ENCODE measurements at places on chromosomes 5 and 9. TPM values are rescaled to one million over a fixed set of nuclear protein-coding genes. Genes with fewer than 3 reads are reported as not detected.

DNA sequence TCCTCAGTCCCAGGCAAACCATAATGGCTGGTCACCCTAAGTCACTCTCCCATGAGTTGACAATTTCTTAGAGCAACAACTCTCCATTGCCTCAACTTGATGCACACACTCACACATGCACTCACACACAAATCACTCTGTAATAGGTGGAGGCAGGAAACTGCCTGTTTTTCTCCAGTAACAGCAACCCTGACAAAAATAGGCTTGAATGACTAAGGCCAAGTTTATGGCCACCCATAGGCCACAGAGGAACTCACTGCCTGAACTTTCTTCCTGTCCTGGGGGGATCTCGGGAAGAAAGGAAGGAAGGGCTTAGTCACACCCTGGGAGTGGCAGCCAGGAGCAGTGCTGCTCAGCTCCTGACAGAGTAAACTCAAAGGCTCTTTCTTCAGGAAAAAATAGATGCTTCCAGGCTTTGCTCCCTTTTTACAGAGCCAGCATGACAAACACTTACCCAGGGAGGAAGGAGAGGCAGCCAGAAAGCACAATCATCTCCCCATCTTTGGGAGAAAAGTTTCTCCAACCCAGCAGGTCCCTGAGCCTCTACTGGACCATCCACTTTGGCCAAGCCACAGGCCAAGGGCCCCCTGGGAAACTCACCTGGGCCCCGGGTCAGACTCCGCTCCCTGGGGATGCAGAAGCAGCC, 368 bp downstream of the SH3TC2 start:
- DNase-seq = no peak
- no peaks in the 10 kb centered on the region for H3K27me3 ChIP-seq
- no peak overlapping the region for H3K4me3 ChIP-seq
- peaks cover 12% of the 10 kb centered on the region for H3K4me1 ChIP-seq

The CDH10 gene
- not detected for total RNA-seq

The COL27A1 gene
- 3.9 TPM for total RNA-seq

The RHOBTB3 gene
- total RNA-seq = 86.0 TPM

DNA sequence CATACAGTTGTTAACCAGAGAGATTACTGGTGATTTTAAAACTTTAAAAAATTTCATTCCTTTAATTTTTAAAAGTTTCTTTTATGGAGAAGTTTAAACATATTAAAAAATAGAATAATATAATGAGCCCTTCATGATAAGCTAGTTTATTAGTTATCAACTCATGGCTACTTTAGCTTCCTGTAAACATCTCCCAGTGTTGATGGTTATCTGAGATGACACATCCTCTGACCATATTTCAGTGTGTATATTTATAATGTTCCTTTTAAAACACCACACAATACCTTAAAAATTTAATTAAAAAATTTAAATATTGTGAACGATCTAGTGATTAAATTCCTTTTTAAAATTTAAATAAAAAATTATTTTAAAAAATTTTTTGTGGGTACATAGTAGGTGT, 74.1 kb downstream of the IPO11 start:
- no peak overlapping the region for H3K27ac ChIP-seq
- no peaks in the 10 kb centered on the region for H3K27me3 ChIP-seq
- no peaks in the 10 kb centered on the region for H3K36me3 ChIP-seq
- no peak for DNase-seq

- H3K4me1 ChIP-seq = peaks cover 16% of the 10 kb centered on the region
Measured at GRCh38 chr5:178328826-178329730, 96.5 kb upstream of the PHYKPL start.

DNA sequence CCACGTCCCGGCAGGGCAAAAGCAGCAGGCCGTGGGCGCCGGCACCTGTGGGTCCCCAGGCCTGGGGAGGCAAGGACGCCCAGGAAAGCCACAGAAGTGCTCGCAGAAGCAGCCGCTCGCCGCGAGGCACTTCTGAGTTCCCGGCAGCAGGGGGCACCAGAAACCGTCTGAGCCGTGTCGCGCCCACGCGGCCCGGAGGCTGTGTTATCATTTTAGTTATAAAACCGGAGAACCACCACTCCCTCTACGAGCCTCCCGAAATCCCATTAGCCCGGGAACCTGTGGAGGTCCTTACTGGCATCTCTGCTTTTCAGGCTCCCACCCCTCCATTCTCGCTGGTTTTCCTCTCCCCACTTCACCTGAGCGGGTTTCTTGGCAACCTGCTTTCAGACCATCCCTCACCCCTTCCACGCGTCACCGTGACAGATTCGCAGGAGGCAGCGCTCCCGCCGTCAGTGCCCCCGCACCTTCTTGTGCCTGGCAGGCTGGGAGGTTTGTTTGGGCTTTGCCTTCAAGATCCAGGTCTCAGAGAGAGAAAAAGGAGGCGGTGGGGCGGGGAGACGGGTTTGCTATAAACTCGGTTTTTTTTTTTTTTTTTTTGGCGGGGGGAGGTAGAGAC, 2.3 kb downstream of the GDNF start:
- peaks cover 14% of the 10 kb centered on the region for H3K4me1 ChIP-seq
- H3K36me3 ChIP-seq = peaks cover 69% of the 10 kb centered on the region
- peak overlapping the region; percentile 92 for H3K27ac ChIP-seq
- H3K27me3 ChIP-seq = no peaks in the 10 kb centered on the region
- DNase-seq = peak; percentile 87

The DMRT3 gene
- not detected for total RNA-seq

The KCNT1 gene
- 15.0 TPM for total RNA-seq

GRCh38 chr9:99303177-99303576, 81.1 kb downstream of the SEC61B start:
- H3K27me3 ChIP-seq = no peaks in the 10 kb centered on the region
- H3K4me3 ChIP-seq = no peak overlapping the region
- DNase-seq = no peak
- peaks cover 6% of the 10 kb centered on the region for H3K4me1 ChIP-seq

DNA sequence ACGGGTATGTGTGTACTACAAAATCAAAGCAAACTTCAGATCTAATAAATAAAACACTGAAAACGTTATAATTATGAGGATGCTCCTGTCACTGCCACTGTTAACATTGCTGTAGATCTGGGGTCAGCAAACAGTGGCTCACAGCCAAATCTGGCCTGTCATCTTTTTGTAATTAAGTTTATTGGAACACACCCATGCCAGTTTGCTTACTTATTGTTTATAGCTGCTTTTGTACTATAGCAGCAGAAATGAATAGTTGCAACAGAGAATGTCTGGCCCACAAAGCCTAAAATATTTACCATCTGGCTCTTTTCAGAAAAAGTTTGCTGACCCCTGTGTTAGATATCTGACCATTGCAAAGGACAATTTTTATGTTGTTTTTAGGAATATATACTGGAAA, 32.1 kb downstream of the PRRC1 start:
- H3K4me1 ChIP-seq = peaks cover 34% of the 10 kb centered on the region
- no peaks in the 10 kb centered on the region for H3K27me3 ChIP-seq
- no peak overlapping the region for H3K27ac ChIP-seq
- DNase-seq = no peak
- no peak overlapping the region for H3K4me3 ChIP-seq

The CNTFR gene
- total RNA-seq = 85.1 TPM

- no peaks in the 10 kb centered on the region for H3K4me1 ChIP-seq
- H3K27me3 ChIP-seq = no peaks in the 10 kb centered on the region
- DNase-seq = peak; percentile 57
Measured at GRCh38 chr5:10789021-10789420, 28.0 kb upstream of the DAP start.

The OLFML2A gene
- total RNA-seq = 14.9 TPM

DNA sequence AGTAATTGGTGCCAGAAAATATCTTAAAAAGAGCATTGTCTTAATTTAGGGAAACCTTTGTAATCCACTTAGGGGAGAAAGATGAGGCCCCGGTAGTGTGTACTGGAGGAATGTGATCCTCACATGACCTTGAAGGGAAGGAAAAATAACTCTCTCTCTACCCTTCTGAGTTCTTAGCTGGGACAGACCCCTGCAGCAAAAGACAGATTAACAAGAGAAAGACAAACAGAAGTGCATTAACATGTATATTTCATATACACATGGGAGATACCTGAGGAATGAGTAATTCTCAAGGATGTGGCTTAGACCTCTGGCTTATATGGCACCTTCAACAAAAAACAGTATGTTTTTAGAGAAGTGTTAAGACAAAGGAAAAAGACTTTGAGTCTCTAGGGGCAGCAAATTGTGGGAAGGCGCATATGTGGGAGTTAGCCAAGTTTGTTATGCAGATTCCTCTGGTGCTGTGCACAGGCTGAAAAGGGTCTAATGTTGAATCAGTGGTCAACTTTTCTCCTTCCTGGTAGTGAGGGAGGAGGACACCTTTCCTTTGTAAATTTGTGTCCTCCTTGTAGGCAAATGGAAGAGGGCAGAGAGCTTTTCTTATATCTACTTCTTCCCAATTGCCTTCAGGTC, 138.8 kb downstream of the LRRC70 start:
- H3K4me3 ChIP-seq = no peak overlapping the region
- no peak overlapping the region for H3K27ac ChIP-seq
- H3K36me3 ChIP-seq = no peaks in the 10 kb centered on the region
- no peaks in the 10 kb centered on the region for H3K4me1 ChIP-seq
- no peaks in the 10 kb centered on the region for H3K27me3 ChIP-seq

The CDKN2B-AS1 gene
- total RNA-seq = not detected

The ZFR gene
- 73.5 TPM for total RNA-seq

GRCh38 chr5:172858990-172859811, 25.1 kb downstream of the ERGIC1 start:
- peaks cover 80% of the 10 kb centered on the region for H3K4me1 ChIP-seq
- H3K27me3 ChIP-seq = no peaks in the 10 kb centered on the region
- peak; percentile 89 for DNase-seq
- H3K27ac ChIP-seq = peak overlapping the region; percentile 92
- no peaks in the 10 kb centered on the region for H3K36me3 ChIP-seq

DNA sequence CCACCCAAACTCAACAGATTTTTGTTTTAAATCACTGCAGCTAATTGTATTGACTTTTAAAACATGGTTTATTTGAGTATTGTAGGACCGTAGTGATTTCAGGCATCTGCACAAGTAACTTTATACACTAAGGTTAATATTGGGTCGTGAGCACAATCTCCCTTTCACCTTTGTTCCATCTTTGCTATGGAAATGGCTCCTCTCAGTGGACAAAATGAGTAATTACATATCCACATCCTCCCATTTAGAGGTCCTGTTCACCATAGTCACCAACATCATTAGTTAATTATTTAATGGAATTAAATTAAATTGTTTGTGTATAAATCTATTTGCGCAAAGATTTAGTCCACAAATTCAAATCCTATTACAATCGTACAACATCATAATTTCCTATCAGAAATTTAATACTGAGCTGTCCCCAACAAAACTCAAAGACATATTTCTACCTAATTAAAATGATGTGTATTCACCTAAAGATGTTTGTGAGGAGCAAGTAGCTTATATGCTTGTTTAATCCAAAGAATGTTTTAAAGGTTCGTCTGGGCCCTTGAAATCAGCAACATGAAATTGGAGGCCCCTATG, 173.0 kb upstream of the DAPK1 start:
- DNase-seq = no peak
- H3K27me3 ChIP-seq = no peaks in the 10 kb centered on the region
- no peaks in the 10 kb centered on the region for H3K4me1 ChIP-seq

GRCh38 chr9:118651511-118651910, 717.7 kb downstream of the BRINP1 start:
- H3K36me3 ChIP-seq = no peaks in the 10 kb centered on the region
- no peak overlapping the region for H3K4me3 ChIP-seq
- no peaks in the 10 kb centered on the region for H3K4me1 ChIP-seq
- DNase-seq = no peak
- no peaks in the 10 kb centered on the region for H3K27me3 ChIP-seq

The FOXD4L4 gene
- total RNA-seq = not detected

The TIFAB gene
- not detected for total RNA-seq

GRCh38 chr5:142428773-142429473, 104.1 kb upstream of the SPRY4 start:
- H3K36me3 ChIP-seq = no peaks in the 10 kb centered on the region
- no peak for DNase-seq
- no peaks in the 10 kb centered on the region for H3K4me1 ChIP-seq
- H3K27me3 ChIP-seq = no peaks in the 10 kb centered on the region
- no peak overlapping the region for H3K4me3 ChIP-seq

DNA sequence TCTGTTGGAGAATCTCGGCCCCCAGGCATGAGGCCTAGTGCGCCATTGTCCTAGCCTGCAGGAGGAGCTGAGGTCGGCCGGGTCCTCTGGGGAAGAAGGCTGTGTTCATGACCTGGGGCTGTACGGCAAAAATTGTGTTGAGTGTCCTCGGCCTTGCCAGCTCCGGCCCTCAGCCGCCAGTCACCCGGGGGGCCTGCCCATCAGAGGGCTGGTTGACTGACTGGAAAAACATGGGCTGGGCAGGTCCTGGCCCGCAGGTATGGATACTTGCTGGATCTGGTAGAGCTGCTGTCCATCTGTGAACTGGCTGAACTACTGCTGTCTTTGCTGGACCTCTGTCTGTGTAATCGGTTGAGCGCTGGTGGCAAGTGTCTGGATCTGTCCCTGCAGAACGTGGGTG, 136.7 kb upstream of the GAS1 start:
- DNase-seq = no peak
- H3K4me1 ChIP-seq = peaks cover 22% of the 10 kb centered on the region
- H3K36me3 ChIP-seq = no peaks in the 10 kb centered on the region

The RETREG1 gene
- 252 TPM for total RNA-seq

DNA sequence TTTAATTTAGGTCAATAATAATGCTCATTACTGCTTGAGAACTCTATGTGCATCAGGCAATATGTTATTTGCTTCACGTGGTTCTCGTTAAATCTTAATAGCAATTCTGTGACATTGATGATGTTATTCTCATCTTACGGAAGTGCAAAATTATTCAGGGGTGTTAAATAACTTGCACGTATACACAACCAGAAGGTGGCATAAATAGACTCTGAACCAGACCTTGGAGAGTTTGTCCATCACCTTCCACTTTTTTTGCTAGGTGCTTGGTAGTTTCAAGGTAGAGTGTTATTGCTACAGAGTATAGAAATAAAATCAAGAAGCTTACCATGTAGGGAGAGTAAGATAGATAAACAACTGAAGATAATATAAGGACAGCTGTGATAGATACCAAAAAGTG, 23.6 kb upstream of the TNFAIP8 start:
- no peaks in the 10 kb centered on the region for H3K36me3 ChIP-seq
- no peak overlapping the region for H3K27ac ChIP-seq
- H3K27me3 ChIP-seq = no peaks in the 10 kb centered on the region
- no peaks in the 10 kb centered on the region for H3K4me1 ChIP-seq

The IL4 gene
- not detected for total RNA-seq

GRCh38 chr5:3835811-3836210, 240.2 kb downstream of the IRX1 start:
- DNase-seq = no peak
- no peak overlapping the region for H3K4me3 ChIP-seq
- H3K4me1 ChIP-seq = no peaks in the 10 kb centered on the region
- H3K27ac ChIP-seq = no peak overlapping the region

- peaks cover 7% of the 10 kb centered on the region for H3K4me1 ChIP-seq
- H3K27ac ChIP-seq = no peak overlapping the region
- no peaks in the 10 kb centered on the region for H3K27me3 ChIP-seq
- no peak overlapping the region for H3K4me3 ChIP-seq
- H3K36me3 ChIP-seq = no peaks in the 10 kb centered on the region
Measured at GRCh38 chr5:151318850-151319732, 15.5 kb upstream of the SLC36A3 start.

Data from psoas muscle (tissue), 8 donors.